EL (cell line): ENCODE measurements at places on chromosomes 7 and 10.

DNA sequence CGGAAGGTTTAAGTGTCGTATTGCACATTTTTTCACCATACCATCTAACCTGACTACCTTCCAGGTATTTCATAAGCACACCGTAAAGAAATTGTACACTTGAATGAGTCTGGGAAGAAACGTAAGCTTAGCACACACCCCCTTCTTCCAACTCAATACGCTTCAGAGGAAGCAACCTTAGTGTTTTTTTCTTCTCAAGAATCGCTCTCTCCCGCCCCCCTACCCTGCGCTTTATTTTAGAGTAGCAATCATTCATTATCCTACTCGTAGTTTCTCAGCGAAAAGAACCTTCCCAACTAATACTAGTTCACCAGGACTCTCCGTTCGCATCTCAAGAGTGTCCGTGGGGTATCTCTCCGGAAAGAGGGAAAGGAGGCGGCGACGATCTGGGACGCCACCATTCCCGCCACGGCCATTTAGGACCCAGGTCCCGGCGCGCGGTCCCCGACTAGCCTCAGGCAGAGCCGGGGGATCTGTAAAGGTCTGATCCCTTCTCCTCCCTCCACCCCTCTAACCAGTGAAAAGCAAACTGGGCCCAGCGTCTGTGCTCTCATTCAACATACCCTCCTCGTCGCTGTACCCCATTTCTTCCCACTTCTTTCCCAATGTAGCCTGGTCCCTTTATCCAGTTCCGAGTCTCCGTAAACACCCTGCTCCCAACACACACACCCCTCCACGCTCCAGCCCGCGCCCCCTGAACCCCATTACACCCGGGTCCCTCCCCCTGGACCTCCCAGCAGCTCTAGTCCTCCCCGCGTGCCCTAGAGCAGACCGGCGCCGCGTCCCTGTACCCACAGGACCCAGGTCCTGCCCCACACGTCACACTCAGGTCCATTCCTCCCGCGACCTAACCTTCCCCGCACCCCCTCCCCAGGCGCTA, 16.0 kb downstream of the MYOZ1 start:
- peak; percentile 47 for DNase-seq

- DNase-seq: peak; percentile 56
Observed at GRCh38 chr10:44975431-44976331, 2.9 kb downstream of the DEPP1 start.

- no peak for DNase-seq
Observed at GRCh38 chr10:49189422-49189821, 1.2 kb upstream of the TMEM273 start.

DNA sequence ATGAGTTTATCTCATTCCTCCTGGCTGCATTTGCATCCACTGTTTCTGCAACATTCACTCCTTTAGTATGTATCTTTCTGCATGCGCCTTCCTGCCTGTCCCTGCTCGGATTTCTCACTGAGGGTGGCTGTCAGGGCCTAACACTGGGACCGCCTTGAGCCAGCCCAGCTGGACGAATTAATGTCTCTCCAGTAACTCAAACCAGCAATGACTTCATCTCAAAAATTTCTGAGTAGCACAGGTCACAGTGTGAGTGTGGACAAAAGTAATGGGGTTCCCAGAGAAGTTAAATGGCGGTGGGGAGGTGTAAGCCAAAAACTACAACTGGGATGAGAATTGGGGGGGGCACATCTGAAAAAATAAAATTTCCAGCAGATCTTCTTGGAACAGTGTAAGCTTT, 444.0 kb upstream of the MGMT start:
- no peak for DNase-seq

GRCh38 chr7:14691597-14692203, 210.9 kb downstream of the DGKB start:
- peak; percentile 21 for DNase-seq

- DNase-seq: peak; percentile 53
Observed at GRCh38 chr10:6033954-6034353, 28.2 kb downstream of the IL2RA start.

- DNase-seq: no peak
Observed at GRCh38 chr10:126798649-126799048, 106.6 kb upstream of the DOCK1 start.

- DNase-seq: peak; percentile 73
Observed at GRCh38 chr7:113283861-113284260, 165.5 kb upstream of the SMIM30 start.

GRCh38 chr10:38027986-38028385, 17.5 kb downstream of the ZNF33A start:
- peak; percentile 37 for DNase-seq

DNA sequence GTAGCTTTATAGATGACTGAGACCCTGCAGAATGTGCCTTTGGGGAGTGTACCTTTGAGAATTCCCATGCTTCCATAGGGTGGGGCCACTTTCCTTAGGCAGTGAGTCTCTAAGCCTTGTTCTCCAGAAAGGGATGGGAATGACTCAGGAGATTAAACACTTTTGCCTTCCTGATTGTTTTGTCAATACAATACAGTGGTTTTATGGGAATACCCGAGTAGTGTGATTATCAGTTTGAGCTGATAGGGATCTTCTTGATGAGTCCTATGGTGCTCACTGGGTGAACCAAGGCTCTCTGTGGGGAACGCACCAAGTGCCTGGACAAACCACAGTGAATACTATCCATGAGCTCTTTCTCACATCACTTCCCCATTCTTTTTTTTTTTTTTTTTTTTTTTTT, 6.3 kb downstream of the MYOF start:
- DNase-seq: peak; percentile 89

DNA sequence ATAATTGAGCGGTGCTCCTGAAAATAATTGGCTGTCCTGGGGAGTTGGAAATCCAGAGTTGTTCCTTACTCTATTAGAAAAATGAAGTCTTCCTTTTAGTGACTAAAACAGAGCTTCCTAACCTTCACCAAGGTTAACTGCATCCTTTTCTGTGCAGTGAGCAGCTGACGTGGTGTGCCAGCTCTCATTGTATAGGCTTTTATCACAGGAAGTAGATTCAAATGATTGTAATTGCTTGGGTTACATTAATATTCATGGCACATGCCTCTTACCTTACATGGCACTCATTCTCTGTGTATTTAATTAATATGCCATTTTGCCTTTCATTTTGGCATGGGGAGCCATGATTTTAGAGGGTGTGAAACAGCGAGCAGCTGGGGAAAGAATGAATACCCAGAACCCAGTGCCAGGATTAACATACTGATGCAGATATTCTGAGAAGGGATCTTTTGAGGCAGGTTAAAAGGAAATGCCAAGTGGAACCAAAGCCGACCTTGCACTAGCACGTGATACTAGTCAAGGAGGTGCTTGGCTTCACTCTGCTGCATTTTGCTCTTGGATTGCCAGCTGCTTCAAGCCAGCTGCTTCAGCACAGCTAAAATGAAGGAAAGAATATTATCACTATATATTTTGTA, 115.3 kb downstream of the ST7 start:
- DNase-seq: no peak

- DNase-seq: no peak
Observed at GRCh38 chr10:129101232-129101980, 365.6 kb upstream of the MGMT start.

DNA sequence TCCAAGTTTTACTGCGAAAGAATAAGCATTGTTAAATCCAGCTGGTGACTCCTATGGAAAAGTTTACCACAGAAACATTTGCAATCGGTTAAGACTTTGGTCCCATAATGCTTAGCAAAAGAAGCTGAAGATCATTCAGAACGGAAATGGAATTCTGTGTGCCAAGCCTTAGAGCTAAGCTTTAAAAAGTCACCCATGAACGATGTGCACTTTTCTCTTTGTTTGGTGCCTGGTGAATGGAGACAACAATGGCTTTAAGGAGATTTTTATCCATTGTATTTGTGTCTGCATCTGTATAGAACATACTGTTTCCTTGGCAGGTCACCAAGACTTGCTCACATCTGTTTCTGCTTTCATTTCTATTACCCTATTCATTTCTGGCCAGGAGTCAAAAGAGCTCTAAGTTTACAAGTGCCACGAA, 26.3 kb upstream of the COL1A2 start:
- peak; percentile 77 for DNase-seq

GRCh38 chr7:68684996-68685395, 913.3 kb upstream of the AUTS2 start:
- DNase-seq: no peak

- DNase-seq: no peak
Observed at GRCh38 chr10:76315240-76315639, 883.8 kb downstream of the LRMDA start.

GRCh38 chr7:79241288-79242060, 212.0 kb downstream of the MAGI2 start:
- DNase-seq: peak; percentile 87

GRCh38 chr7:133572087-133572486, 319.2 kb downstream of the EXOC4 start:
- DNase-seq: no peak

DNA sequence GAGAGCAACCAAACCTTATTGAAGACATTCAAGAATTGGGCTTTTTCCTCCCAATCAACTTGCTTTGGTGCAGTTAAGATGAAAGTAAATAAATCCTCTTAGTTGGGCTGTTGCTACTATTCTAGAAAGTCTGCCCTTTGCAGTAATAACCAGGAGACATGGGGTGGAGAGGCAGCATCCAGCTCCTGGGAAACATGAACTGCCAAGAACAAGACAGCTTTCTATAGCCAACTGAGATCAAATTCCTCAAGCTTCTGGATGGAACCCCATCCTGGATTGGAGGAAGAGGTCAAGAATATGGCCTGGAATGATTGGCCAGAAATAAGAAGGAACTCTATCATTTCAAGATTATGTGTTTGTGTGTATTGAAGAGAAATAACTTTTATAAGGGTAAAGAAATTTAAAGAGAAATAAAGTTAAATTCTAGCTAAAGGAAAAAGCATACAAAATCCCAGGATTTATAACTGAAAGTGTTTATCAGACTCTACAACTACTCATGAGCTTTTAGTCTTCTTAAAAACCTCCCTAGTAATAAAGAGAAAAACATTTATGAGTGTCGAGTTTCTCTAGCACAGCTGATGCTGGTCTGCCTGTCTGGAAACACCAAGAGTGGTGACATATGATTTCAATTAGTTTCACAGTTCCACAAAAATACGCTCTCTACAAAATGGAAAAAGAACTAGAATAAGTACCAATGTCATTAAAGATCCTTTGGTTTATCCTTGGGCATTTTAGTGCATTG, 70.1 kb upstream of the COL1A2 start:
- no peak for DNase-seq

GRCh38 chr7:94656925-94657731, 1.2 kb upstream of the SGCE start:
- peak; percentile 55 for DNase-seq

DNA sequence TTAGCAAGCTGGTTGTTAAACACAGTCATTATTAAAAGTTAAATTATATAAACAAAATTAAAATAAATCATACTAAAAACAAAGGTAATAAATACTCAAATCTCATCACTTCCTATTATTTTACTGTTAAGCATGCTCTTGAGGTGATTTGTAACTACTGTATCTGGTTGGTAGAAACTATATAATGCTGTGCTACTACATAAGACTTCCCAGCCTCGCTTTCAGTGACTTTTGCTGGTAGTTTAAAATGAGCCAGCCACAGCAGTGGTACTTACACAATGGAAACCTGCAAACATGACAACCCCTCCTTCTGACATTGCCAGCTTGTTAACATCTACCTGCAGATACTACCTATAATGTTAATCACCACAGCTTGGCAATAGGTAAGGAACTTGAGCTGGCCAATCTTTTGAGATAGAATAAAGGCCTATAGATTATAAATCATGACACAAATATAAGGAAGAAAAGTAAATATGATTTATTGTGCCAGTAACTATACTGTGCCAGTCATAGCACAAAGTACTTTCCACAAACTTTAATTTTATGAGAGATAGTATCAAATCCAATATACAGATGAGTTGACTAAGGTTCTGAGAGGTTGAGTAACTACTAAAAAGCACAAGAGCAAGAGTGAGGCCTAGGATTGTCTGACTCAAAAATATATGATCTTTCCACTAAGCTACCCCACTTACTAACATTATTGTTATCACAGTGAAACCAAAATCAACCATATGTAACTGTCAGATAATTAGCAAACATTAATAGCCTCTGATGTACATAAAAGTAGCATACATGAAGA, 181.1 kb upstream of the ASAH2 start:
- no peak for DNase-seq

DNA sequence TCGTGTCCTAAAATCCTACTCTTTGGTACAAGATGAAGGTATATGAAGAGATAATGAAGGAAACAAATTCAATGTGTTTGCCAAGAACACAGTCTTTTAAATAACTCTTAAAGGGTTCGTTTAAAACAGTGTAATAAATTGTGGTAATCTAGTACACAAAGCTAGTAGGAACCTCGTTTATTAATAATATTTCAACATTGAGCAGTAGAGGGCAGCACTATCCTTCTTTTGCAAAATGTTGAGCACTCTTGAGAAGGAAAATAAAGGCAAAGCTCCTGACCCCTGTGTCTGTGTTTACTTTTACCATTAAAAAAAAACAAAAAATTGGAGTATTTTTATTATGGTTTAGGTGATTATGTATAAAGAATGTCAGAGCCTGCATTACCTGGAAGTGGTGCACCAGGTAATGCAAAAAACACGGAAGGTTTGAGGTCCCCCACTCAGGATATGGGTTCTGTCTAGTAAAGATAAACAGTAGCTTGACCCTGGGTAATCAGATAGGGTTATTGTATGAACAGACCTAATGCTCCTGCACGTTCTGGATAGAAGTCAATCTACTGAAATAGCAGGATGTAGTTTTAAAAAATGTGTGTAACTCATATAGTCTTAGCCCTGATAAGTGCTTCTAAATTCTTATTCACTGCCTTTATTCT, 5.7 kb upstream of the GOT1 start:
- DNase-seq: peak; percentile 51

- DNase-seq: no peak
Observed at GRCh38 chr10:89710753-89711152, 9.4 kb downstream of the KIF20B start.

DNA sequence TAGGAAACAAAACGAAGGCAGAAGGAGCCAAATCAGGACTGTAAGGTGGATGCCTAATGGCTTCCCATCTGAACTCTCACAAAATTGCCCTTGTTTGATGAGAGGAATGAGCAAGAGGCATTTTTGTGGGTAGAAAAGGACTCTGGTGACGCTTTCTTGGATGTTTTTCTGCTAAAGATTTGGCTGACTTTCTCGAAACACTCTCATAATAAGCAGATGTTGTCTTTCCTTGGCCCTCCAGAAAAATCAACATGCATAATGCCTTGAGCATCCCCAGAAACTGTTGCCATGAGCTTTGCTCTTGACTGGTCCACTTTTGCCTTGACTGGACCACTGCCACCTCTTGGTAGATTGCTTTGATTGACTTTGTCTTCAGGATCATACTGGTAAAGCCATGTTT, 13.5 kb downstream of the PTPN12 start:
- DNase-seq: peak; percentile 39

- no peak for DNase-seq
Observed at GRCh38 chr10:100482834-100483185, 20.0 kb downstream of the WNT8B start.
